ENCODE measurements at places on chromosomes 3 and 15.

- no peak for DNase-seq
These were observed at the start of gene SH3GL3 for GRCh38 chr15:83446904-83447709. TSS of gene SH3GL3 (plus strand) at chr15:83447341. CDS start at chr15:83447534, 193 bp downstream.

GRCh38 chr3:102192575-102192974 is 242.2 kb upstream of the ZPLD1 start:
- DNase-seq = no peak

GRCh38 chr3:105040026-105040622 is 326.6 kb upstream of the ALCAM start:
- DNase-seq = no peak

- DNase-seq = no peak
These were observed 11.6 kb downstream of the PCSK6 start for GRCh38 chr15:101477851-101478362.

GRCh38 chr3:42504334-42505127 is 2.1 kb downstream of the VIPR1 start:
- DNase-seq = no peak

DNA sequence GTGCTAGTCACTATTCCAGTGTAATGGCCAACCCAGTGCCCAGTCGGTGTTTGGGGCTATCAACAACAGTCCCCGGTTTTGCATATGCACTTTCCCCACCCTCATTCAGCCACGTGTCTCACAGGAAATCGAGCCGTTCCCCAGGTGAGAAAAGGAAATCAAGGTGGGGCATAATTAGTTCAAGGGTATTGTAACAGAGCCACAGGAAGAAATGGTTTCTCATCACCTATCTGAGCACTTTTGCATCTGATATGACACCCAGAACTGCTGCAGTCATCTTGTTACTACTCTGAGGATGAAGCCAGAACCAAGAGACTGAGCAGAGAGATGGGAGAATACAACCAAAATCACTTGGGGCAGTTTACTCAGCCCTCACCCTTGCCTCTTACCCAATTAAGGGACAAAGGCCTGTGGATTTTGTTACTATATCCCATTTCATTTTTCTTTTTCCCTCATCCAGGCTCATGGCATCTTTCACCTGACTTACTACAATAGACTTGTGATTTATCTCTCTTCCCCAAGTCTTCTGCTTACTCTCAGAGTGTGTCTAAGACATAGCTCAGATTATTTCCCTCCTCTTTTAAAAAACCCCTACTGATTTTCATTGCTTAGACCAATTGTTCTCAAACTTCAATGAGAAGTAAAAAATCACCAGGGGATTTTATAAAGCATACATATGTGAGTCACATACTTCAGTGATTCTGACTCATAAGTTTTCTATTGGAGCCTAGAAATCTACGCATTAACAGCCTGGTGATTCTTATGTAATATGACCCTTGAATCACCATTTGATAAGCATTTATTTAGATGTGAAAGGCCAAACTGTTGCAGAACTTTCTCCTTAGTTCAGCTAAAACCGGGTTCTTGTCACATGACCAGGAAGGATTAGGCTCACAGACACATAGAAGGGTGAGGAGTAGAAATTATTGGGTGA is 40.5 kb downstream of the TRAT1 start:
- no peak for DNase-seq

GRCh38 chr3:169158379-169158778 is 505.1 kb downstream of the MECOM start:
- no peak for DNase-seq

DNA sequence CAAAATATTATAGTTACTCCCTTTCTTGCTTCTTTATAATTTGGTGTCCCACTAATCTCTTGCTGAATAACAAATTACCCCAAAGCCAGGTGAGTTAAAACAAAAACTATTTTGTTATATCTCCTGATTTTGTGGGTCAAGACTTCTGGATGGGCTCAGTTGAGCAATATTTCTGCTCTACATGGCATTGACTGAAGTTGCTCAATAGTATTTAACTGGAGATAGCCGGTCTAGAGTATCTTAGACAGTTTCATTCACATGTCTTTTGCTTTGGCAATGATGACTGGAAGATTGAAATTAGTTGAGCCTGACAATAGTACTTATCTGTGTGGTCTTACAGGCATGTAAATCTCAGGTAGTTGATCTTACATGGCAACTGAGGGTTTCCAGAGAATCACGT is 51.0 kb upstream of the TP63 start:
- no peak for DNase-seq

GRCh38 chr3:56878074-56878473 is 76.3 kb upstream of the ARHGEF3 start:
- DNase-seq = no peak

- DNase-seq = no peak
These were observed 90.1 kb downstream of the VGLL4 start for GRCh38 chr3:11553436-11554235.

GRCh38 chr3:58042947-58043707 is 34.9 kb downstream of the FLNB start:
- DNase-seq = no peak

- no peak for DNase-seq
These were observed 114.0 kb downstream of the FAM174B start for GRCh38 chr15:92541291-92542200.

- DNase-seq = no peak
These were observed 272.5 kb upstream of the ARHGEF26 start for GRCh38 chr3:153848702-153849101.

Data from NCI-H187 treated with DMSO at 0.1 percent for 48 hours (cell line).